ENCODE measurements at places on chromosomes 11 and 22.

- DNase-seq, result no peak
Measured at GRCh38 chr11:57584341-57584740, 13.1 kb upstream of the SERPING1 start.

DNA sequence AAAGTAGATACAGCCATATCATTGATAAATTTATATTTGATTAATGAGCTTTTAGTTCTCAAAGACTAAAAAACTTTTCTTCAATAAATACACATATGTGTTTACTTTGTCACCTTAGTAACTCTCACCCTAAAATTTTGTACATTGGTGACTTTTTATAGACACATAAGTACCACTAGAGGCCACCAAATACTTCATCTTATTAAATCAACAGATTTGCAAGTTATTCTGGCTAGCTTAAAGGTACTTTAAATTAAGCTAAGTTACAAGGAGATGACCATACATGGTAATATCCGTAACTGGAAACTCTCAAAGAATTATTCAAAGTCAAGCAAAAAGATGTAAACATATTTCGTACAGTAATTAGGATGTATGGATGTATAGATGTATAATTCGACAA, 112.2 kb downstream of the SBF2 start:
- no peak for DNase-seq

GRCh38 chr11:124832571-124832970, 32.4 kb upstream of the MSANTD2 start:
- DNase-seq, result no peak

DNA sequence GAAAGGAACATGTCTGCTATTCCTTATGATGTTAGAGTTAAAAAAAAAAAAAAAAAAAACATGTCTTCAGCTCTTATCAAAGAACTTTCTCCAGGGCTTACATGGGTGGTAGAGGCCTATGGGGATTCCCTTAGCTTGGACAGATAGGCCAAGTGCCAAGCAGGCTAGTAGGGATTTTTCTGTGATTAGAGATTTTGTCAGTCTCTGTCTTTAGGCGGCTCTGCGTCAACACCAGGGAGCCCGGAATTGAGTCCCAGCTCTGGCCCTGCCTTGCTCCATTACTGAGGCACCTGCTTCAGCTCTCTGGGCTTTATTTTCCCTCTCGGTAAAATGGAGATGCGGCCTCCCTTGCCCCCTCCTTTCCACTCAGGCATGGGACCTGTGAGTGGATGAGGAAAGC, 13.1 kb downstream of the CRY2 start:
- no peak for DNase-seq

DNA sequence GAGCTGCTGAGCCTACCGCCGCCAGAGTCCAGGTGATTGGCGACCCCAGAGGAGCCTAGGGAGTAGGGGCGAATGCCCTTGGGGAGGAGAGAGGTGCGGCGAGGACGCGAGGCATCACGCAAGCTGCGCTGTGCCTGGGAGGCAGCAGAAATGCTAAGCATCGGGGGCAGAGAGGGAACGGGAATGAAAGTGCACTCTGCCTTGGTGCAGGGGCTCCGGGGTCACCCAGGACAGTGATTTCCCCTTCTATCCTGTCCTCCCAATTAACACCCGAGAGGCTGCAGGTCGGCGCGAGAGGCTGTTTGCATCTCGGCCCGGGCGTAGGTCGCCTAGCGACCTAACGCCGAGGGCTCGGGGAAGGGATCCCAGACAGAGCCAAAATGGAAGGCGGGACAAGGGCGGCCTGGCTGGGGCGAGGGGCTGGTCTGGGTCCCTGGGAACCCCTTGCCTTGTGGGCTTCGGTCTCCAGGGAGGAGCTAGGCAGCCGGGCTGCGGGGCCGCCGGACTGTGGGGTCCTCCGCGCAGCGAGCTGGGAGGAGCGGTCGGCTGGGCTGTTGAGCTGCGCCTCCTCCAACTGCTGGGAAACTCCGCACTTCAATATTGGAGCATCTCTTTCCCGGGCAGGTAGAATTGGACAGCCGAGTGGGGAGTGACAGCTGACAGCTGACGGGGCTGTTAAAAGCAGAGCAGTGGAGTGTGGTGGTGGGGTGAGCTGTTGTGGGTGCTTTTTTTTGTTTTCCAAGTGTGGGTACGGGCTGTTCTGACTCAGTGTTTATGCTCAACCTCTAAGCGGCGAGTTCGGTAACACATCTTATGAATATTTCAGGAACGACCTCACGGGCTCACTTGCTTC, 657 bp downstream of the ELMOD1 start:
- DNase-seq, result no peak

- DNase-seq, result no peak
Measured at GRCh38 chr11:39570526-39570925, 1888.9 kb downstream of the LRRC4C start.

DNA sequence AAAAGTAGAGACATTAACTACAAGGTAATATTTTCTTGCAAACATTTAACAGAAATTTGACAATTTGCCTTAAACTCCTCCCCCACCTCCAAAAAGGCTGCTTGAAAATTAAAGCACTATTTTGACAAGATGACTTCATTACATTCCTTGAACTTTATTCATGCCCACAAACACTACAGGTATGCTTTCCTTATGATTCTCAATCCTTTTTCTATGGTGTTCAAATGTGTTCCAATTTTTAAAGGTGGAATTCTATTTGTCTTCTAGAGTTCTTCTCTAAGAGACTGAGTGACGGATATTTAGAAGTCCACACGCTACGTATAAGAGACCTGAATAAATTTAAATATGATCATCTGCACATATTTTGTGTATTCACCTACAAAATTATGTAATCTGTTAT, 69.4 kb downstream of the MRTFA start:
- no peak for DNase-seq

DNA sequence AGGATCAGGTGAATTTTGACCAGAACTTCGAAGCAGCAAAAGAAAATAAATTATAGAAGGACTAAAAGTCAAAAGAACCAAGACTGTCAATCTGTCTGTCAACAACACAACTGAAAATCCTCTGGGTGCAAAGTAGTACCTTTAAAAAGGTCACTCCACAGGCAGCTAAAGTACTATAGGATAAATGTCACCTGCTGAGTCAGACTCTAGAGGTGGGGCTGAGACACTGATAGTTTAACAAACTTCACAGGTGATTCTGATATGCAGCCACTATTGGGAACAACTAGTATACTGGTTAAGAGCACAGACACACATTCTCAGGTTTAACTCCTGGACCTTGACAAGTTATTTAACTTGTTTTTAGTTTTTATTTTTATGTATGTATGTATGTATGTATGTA, 107.3 kb downstream of the FCHSD2 start:
- DNase-seq, result no peak

- no peak for DNase-seq
Measured at GRCh38 chr22:44686873-44687600, 15.0 kb upstream of the PRR5 start.

- no peak for DNase-seq
Measured at GRCh38 chr11:2989551-2989950, 2.6 kb downstream of the NAP1L4 start.

GRCh38 chr11:37532271-37532670, 934.2 kb upstream of the RAG2 start:
- no peak for DNase-seq
